Activated CD4-positive, alpha-beta T cell treated with anti-CD3 and anti-CD28 coated beads, Interleukin-2, amount 50 U/mL, for 48 hours (primary cell): ENCODE measurements at places on chromosomes 1 and 21.

DNA sequence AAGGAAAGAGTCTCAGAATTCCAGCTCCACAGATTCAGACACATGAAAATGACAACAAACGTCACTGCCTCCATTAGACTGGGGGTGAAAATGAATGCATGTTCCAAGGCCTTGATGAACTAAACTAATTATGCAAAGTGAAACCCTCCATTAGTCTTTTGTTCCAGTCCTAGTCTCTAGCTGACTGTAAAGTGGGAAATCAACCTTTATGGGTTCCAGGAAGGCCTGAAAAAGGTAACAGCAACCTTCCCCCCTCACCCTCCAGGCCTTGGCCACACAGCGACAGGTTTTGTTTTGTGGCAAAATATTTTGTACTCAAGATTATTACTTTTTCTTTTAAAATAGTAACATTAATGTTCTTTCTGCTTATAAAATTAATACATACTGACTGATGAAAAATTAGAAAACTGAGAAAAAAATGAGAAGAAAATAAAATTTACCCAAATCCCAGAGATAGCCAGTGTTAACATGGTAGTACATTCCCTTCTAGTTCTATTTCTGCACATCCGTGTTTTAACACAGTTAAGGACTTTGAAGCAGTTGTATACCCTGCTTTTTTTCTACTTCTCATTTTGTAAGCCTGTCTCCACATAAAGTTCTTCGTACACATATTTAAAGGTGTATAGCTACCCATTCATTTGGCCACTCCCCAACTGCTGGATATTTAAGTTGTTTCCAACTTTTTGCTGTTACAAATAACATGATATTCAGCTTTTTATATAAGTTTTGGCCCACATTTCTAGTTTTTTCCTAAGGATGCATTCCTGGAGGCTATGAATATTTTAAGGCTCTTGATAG lies 60.9 kb downstream of the CD2 start:
- DNase-seq, result no peak

DNA sequence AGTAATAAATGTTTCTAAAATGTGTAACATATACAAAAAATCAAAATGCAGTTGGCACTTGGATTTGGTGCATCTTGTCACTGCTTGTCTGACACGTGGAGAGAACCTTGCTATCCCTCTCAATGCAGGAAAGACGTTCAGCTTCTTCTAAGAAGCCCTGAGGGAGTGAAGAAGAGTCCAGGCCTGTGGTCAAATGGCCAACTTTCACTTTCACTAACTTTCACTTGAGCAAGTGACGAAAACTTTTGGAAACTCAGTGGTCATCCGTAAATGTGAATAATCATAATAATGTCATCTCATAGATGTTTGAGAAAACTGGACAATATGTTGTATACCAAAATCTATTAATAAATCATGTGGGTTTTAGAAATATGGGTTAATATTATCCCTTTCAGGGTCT lies 61.9 kb downstream of the ERG start:
- DNase-seq, result no peak

DNA sequence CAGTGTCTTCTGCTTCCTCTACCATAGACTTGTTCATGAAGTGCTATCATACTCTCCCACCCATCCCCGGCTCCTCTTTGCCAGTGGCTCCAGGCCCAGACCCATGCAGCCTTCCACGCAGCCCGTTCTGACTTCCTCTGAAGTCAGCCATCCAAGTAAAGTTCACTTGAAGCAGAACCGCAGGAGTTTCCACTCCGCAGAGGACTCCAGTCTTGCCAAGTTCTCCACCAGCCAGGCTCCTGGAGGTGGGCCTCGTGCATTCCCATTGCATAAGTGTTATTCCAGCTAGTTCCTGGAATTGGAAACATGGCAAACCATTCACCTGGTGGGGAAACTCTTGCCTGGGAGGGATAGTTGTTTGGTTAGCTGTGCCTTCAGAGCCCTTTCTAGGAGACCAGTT lies 185.1 kb downstream of the PLPP3 start:
- DNase-seq, result no peak

DNA sequence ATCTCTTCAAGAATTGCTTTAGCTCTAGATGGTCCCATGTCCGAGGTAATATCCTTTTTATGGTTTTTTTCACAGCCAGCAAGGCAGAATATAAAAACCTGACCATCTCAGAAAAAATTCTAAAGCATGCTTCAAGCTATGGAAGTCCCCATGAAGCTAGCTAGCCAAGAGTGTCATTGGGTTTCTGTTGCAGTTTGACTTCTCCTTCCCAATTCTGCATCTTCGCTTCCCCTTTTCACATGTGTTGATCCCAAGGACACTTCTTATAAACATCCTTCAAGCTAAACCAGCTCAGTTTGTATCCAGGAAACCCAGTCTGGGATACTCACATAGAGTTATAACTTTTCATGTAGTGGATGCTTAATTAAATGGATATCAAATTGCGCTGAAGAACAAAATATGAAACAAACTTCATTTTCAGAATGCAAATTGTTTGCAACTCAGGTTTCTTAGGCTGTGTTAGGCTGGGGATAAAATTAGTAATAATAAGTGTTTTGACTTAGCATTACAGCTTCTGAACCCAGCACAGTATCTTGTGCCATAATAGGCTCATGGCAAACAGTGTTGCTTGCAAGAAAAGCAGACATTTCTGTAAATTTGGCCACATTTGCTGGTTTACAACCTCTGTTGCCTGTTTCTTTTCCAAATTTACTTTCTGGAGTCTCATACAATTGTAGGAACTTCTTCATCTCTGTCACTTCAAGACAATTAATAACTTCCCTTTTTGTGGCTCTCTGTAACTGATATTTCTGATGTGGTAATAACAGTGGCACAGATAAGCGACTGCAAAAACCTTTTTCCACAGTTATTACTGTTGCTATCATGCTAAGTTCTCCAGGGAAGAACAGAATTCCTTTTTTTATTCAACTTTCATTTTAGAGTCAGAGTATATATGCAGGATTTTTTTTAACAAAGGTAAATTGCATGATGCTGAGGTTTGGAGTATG lies 53.2 kb downstream of the NCAM2 start:
- no peak for DNase-seq

GRCh38 chr1:169202791-169203665 lies 96.5 kb downstream of the ATP1B1 start:
- DNase-seq, result no peak

DNA sequence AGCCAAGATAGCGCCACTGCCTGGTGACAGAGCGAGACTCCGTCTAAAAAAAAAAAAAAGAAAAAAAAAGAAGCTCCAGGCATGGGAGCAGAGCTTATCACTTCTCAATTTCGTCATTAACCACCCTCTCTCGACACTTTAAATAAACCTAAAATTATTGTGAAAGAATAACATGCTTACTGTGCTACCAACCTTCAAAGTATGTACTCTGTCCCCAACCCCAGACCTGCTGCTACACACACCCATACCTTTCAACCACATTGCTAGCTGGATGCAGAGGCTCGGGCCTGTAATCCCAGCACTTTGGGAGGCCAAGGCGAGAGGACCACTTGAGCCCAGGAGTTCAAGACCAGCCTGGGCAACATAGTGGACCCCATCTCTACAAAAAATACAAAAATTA lies 38.7 kb downstream of the GNPAT start:
- DNase-seq, result no peak

DNA sequence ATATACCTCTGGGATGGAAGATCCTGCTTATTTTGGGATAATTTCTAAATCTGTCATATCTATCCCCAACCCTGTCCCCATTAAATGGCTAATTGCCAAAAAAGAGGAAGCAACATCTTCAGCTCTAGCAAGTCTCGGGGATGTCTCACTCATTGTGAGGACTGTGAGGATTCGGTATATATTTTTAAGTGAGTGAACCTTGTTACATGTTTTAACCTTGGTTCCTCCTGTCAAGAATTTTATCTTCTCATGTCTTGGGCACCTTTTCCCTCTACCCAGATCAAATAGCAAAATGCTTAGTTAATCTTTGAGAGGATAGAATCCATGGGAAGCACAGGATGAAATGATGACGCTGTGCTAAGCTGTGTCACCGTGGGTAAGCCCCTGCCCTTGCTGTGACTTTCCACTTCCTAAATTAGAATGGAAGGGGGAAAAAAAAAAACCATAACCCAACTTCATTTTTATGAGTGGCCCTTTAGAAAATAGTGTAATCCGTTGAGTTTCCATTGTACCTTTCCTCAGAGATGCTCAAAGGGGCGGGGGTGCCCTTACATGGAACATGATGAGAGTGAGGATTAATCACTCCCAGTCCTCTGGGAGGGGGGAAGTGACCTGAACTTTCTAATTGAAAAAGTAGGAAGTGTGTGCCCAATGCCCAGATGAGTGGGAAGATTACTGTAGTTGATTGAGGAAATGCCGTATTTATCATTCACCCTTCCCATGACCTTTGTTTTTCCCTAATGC lies 7.6 kb downstream of the ATP1A1 start:
- peak; percentile 33 for DNase-seq

DNA sequence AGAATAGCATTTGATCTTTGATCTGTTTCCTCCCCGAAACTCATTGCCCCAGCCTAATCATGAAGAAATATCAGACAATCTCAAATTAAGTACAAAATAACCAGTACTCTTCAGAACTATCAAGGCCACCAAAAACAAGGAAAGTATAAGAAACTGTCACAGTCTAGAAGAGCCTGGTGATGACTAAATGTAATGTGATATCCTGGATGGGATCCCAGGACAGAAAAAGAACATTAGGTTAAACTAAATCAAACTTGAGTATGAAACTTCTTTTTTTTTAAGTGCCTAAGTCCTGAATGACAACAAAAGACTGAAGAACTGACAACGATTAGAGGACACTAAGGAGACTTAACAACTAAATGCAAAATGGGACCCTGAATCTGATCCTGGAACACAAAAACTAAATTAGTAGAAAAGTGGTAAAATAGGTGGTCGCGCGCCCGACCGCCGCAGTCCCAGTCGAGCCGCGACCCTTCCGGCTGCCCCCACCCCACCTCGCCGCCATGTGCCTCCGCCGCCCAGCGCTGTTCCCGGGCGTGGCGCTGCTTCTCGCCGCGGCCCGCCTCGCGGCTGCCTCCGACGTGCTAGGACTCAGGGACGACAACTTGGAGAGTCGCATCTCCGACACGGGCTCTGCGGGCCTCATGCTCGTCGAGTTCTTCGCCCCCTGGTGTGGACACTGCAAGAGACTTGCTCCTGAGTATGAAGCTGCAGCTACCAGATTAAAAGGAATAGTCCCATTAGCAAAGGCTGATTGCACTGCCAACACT lies 5.5 kb upstream of the PRKAB2 start:
- DNase-seq, result no peak

GRCh38 chr1:16078925-16079656 lies 5.6 kb upstream of the FAM131C start:
- DNase-seq, result peak; percentile 76

GRCh38 chr1:243434594-243434993 lies 178.8 kb downstream of the SDCCAG8 start:
- no peak for DNase-seq

GRCh38 chr1:212727386-212728181 lies 27.9 kb upstream of the BATF3 start:
- peak; percentile 34 for DNase-seq

GRCh38 chr1:215458562-215458961 lies 108.5 kb upstream of the KCTD3 start:
- DNase-seq, result no peak

GRCh38 chr1:208025031-208025430 lies 114.1 kb upstream of the CD34 start:
- DNase-seq, result no peak

GRCh38 chr1:227357171-227357926 lies 39.1 kb upstream of the CDC42BPA start:
- DNase-seq, result no peak

DNA sequence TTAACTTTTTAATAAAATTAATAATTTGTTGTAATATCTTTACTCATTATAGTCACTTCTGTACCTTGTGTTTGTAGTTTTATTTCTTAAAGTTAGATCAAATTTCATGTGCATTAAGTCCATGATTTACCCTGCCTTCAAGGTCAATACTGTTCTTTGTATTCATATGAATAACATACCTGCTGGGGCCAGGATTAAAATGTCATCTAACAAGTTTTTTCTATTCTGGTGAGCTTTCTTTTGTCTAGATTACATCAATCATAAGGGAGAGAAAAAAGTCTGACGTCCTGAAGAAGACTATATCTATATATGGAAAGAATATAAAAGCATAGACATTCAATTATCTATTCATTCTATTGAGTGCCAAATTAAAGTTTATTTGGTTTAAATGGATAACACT lies 232.6 kb downstream of the COL11A1 start:
- DNase-seq, result no peak

- no peak for DNase-seq
Measured at GRCh38 chr1:183274836-183275235, 88.8 kb downstream of the LAMC2 start.

GRCh38 chr1:61323681-61324328 lies 241.4 kb downstream of the NFIA start:
- DNase-seq, result no peak

GRCh38 chr1:173867141-173867752 lies 542 bp downstream of the GAS5 start:
- no peak for DNase-seq

GRCh38 chr1:154838461-154838860 lies 31.6 kb downstream of the KCNN3 start:
- DNase-seq, result no peak

DNA sequence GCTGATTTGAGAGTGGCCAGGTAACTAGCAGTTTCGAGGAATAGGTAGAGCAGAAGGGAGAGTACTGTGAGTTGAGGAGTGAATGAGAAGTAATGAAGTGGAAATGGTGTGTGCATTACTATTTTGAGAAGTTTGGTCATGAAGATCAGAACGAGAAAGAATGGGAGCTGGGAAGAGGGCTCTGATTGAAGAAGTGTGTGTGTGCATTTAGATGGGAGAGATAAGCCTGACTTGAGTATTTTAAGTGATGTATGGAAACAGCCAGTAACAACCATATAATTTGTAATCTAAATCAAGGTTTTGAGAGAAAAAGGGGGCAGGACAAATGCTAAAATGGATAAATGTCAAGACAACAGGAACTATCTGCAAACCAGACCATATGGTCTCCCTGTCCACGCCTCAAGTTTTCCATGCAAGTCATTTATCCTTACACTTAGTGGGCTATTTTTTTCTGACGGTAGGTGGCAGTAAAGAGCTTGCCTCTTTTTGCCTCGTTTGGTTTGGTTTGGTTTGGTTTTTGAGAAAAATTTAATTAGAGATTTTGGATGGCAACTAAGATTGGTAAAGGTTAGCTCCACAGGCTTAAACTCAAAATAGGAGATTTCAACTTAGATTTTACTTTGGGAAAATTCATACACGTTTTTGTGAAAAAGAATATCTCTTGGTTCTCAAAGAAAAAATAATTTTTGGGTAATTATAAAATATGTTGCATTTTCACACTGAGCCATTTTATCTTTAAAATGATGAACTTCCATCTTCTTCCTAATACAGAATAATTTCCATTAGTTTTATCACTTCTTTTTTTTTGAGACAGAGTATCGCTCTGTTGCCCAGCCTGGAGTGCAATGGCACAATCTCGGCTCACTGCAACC lies 9.5 kb upstream of the B3GALNT2 start:
- DNase-seq, result peak; percentile 21

GRCh38 chr1:201939148-201939547 lies 7.2 kb downstream of the LMOD1 start:
- no peak for DNase-seq

GRCh38 chr1:17475752-17476151 lies 36.3 kb upstream of the RCC2 start:
- no peak for DNase-seq
